ENCODE measurements at places on chromosomes 5 and 9. TPM values are rescaled to one million over a fixed set of nuclear protein-coding genes. Genes with fewer than 3 reads are reported as not detected.

- DNase-seq = no peak
Observed at GRCh38 chr9:128870128-128870940, 11.4 kb downstream of the KYAT1 start.

GRCh38 chr9:4973246-4973645 is 11.8 kb upstream of the JAK2 start:
- no peak for DNase-seq

DNA sequence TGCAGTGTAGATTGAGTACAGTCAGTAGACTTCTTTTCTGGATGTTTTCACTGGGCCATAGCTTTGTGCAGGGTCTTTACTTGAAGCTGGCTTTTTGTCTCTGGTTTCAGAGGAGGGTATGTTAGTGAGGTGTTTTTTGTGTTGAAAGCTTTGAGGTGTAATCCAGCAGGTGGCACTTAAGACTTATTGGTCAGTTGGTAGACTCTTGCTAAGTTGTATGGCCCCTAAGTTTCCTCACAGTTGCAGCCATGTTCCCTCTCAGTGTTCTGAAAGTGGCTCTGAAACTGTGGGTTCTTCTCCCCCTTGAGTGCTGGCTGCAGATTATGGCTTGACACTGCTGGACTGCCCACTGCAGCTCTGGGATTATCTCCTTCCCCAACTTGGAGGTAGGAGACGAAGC is 55.7 kb upstream of the SLC44A1 start:
- DNase-seq = no peak

DNA sequence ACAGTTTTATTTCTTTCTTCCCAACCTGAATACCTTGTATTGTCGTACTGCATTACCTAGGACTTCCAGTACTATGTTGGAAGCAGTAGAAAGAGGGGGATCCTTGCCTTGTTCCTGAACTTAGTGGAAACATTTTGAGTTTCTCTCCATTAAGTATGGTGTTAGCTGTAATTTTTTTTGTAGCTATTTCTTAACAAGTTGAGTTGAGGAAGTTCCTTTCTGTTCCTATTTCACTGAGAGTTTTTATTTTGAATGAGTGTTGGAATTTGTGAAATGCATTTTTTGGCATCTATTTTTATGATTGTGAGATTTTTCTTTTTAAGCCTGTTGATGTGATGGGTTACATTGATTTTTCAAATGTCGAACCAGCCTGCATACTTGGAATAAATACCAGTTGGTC is 49.0 kb downstream of the FSD1L start:
- no peak for DNase-seq

DNA sequence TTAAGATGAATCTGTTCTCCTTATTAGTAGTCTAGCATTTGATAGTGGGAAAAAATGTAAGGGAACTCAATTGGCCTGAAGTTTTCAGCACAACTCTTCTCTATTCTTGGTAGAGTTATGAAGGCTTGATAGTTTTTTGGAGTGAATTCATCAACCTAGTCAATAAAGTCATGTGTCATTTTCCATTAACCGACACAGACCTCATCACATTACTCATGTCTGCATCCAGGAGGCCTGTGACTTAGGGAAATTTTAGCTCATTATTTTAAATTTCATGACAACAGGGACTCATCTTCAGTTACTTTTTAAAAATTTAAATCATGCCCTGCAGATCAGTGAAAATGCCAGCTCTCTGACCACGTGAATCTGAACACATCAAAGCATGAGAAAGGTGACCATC is 63.3 kb downstream of the ADAMTS16 start:
- no peak for DNase-seq

DNA sequence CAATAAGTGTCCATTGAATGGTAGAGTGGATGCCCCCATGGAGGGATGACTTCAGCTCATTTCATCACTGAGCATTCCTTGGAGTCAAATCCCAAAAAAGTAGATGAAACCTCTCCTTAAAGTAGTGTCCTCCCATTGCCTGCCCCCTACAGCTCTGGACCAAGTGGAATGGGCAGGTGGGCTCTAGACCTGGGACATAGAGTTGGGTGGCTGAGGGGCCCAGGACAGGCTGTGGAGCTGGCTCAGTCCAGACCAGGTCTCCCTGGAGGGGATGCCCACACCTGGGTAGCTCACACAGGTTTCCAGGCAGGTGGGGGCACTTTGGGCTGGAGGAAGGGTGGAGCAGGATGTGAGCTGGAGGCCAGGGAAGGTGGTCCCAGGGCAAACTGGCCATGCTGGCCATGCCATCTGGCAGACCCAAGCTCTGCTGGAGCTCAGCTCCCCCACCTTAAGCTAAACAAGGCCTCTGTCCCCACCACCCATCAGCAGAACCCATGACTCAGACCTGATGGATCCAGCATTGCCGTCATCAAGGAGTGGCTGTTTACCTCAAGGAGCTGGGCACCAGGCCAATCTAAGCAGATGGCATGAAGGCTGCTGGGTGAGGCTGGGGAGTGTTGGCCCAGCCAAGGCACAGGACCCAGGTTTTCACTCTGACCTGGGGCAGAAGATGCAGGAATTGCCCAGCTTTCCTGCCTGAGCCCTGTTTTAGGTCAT is 6.2 kb upstream of the SPINK4 start:
- DNase-seq = peak; percentile 95

The CSNK1G3 gene
- 51.1 TPM for total RNA-seq

GRCh38 chr9:93505541-93506132 is 52.3 kb upstream of the FAM120AOS start:
- no peak for DNase-seq

DNA sequence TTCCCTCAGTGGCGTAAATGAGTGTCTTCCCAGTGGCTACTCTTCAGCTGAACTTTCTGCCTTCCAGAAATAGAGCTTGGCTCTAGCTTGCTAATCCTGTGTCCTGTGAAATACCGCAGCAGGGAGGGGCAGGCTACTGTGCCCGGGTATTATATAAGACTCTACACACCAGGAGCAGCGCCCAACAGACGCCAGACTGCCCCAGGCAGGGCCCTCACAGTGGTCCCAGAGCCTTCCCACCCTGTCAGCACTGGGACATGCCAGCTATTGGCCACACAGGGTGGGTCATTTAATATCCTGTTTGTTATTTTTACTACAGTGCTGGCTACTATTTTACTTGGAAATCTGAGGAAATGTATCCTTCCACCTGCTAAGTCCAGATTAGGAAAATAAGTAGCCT is 121.0 kb downstream of the FEM1C start:
- DNase-seq = no peak

DNA sequence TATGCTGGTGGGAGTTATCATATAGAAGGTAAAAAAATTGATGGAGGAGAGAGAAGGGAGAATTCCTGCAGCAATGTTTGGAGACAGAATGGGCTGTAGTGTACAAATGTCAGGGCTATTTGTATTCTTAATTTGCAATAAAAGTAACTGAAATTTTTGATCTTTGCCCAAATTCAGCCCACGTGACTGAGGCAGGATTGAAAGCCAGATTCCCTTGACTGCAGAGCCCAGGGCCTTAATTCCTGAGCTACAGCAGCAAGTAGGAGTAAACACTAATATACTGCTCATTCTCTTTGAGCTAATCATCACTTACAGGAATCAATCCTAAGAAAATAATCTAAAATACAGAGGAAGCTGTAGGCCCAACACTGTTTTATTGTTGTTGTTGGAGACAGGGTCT is 5.2 kb upstream of the ANXA6 start:
- no peak for DNase-seq

The CEL gene
- 6.9 TPM for total RNA-seq

GRCh38 chr5:20050262-20050661 is 62.3 kb upstream of the CDH18 start:
- DNase-seq = no peak

GRCh38 chr5:53792338-53792737 is 231.9 kb downstream of the NDUFS4 start:
- no peak for DNase-seq

The PCDHGB1 gene
- total RNA-seq = 0.15 TPM

- DNase-seq = no peak
Observed at GRCh38 chr9:128011071-128011817, 30.5 kb upstream of the EEIG1 start.
